ENCODE measurements at places on chromosomes 13 and 19. TPM values are rescaled to one million over a fixed set of nuclear protein-coding genes. Genes with fewer than 3 reads are reported as not detected.

The BICRA gene
- 3.8 TPM for total RNA-seq

The ACER1 gene
- not detected for total RNA-seq

The SCN1B gene
- 8.1 TPM for total RNA-seq

The GRIN3B gene
- total RNA-seq = 0.14 TPM

The KLC3 gene
- total RNA-seq = under 0.01 TPM

The TINCR gene
- 0.09 TPM for total RNA-seq

The KLK2 gene
- not detected for total RNA-seq

The CD33 gene
- not detected for total RNA-seq

The LINGO3 gene
- under 0.01 TPM for total RNA-seq

The CATSPERD gene
- not detected for total RNA-seq

The GJB6 gene
- not detected for total RNA-seq

The DLL3 gene
- under 0.01 TPM for total RNA-seq

The GJB2 gene
- 0.14 TPM for total RNA-seq

The COMMD6 gene
- 76.5 TPM for total RNA-seq

The LHB gene
- total RNA-seq = not detected

The TTC9B gene
- total RNA-seq = not detected

The NAXD gene
- total RNA-seq = 19.4 TPM

The KCNN1 gene
- total RNA-seq = 0.09 TPM

The NALCN gene
- total RNA-seq = 11.6 TPM

The CYSLTR2 gene
- total RNA-seq = 1.3 TPM
